Lower lobe of right lung (tissue), 2 donors: ENCODE measurements at places on chromosomes 3 and 15. TPM values are rescaled to one million over a fixed set of nuclear protein-coding genes. Genes with fewer than 3 reads are reported as not detected.

The NUP210 gene
- total RNA-seq = 22.2 TPM

The PARP3 gene
- total RNA-seq = 24.6 TPM

The TIMP4 gene
- 5.2 TPM for total RNA-seq

DNA sequence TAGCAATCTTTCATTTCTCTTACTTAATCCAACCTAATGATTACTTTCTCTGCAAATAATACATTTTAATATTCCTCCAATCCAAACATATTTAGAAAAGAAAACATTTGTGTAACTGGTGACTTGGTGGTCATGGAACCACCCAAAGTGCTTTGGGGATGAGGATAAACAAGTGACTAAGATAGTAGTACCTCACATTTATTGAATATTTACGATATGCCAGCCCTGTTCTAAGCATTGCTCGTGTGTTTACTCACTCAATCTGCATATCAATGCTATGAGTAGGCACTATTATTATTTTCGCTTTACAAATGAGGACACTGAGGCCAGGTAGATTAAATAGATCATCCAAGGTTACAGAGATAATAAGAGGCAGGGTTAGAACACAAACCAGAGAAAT, 189.5 kb downstream of the SHOX2 start:
- DNase-seq = no peak
- H3K4me3 ChIP-seq = no peak overlapping the region
- H3K4me1 ChIP-seq = no peaks in the 10 kb centered on the region
- no peaks in the 10 kb centered on the region for H3K27me3 ChIP-seq
- no peaks in the 10 kb centered on the region for H3K36me3 ChIP-seq

GRCh38 chr3:45583021-45583851, 11.3 kb upstream of the LIMD1 start:
- no peaks in the 10 kb centered on the region for H3K36me3 ChIP-seq
- peaks cover 19% of the 10 kb centered on the region for H3K4me1 ChIP-seq
- H3K27me3 ChIP-seq = no peaks in the 10 kb centered on the region
- no peak for DNase-seq

- H3K27ac ChIP-seq = no peak overlapping the region
- no peak overlapping the region for H3K4me3 ChIP-seq
- no peaks in the 10 kb centered on the region for H3K36me3 ChIP-seq
- no peaks in the 10 kb centered on the region for H3K27me3 ChIP-seq
- H3K4me1 ChIP-seq = peaks cover 6% of the 10 kb centered on the region
Measured at GRCh38 chr3:155809181-155809580, 3.1 kb upstream of the C3orf33 start.

DNA sequence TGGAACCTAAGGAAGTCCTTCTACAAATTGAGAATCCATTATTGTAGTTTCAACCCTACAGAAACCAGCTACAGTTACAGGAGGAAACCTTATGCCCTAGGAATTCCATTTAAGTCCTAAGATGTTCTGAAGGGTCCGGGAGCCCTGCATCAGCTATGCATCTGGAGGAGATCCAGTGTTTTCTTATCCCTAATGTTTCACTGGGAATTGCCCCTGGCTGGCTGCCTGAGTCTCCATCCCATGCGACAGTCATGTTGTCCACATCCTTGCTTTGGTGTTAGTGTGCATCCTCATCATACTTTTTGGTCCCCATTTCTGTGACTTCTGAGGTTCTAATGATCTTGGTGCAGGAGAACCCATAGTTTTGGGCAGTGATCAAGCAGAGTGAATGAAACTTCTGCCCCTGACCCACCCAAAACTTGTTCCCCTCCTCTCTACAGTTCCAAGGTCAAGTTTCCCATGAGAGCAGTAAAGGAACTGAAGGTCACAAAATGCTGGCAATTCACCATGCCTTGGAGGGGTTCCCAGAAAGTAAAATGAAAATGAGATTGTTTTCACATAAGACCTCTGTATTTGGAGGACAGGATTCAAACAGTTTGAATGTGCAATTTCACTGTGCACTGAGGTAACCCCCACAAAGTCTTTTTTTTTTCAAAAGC, 121.9 kb upstream of the PHLDB2 start:
- DNase-seq = no peak
- H3K27me3 ChIP-seq = no peaks in the 10 kb centered on the region
- H3K36me3 ChIP-seq = no peaks in the 10 kb centered on the region
- H3K4me1 ChIP-seq = no peaks in the 10 kb centered on the region
- H3K4me3 ChIP-seq = no peak overlapping the region
